ENCODE measurements at places on chromosomes 5 and 9.

- no peak for DNase-seq
Observed at GRCh38 chr9:17846948-17847655, 268.2 kb downstream of the SH3GL2 start.

DNA sequence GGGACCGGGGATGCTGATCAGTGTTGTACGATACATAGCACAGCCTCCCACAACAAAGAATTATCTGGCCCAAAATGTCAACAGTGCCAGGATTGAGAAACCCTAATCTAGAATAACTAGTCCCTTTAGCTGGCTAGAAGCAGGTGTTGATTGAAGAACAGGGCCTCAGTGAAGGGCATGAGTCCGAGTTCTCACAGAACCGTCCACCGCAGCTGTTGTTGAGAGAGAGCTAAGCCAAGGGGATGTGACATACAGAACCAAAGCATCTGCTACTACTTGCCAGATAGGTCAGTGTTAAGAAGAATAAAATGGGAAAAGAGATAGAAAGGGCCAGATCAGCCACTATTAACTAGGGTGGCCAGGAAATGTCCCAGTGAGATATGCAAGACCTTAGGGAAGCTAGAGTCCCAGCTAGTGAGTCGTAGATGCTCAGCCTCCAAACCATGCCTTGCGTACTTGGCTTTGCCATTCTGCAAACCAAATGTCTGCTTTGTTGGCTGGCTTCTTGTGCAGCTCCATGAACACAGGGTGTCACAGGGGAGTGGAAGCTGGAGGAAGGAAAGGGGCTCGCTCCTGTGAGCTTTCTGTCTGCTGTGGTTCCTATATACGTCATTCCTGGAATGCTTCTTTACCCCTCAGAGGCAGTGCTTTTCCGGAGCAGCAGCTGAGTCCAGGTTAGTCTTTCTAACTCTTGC lies 68.9 kb downstream of the FBXO38 start:
- DNase-seq: no peak

GRCh38 chr5:15441433-15442192 lies 58.4 kb upstream of the FBXL7 start:
- no peak for DNase-seq

DNA sequence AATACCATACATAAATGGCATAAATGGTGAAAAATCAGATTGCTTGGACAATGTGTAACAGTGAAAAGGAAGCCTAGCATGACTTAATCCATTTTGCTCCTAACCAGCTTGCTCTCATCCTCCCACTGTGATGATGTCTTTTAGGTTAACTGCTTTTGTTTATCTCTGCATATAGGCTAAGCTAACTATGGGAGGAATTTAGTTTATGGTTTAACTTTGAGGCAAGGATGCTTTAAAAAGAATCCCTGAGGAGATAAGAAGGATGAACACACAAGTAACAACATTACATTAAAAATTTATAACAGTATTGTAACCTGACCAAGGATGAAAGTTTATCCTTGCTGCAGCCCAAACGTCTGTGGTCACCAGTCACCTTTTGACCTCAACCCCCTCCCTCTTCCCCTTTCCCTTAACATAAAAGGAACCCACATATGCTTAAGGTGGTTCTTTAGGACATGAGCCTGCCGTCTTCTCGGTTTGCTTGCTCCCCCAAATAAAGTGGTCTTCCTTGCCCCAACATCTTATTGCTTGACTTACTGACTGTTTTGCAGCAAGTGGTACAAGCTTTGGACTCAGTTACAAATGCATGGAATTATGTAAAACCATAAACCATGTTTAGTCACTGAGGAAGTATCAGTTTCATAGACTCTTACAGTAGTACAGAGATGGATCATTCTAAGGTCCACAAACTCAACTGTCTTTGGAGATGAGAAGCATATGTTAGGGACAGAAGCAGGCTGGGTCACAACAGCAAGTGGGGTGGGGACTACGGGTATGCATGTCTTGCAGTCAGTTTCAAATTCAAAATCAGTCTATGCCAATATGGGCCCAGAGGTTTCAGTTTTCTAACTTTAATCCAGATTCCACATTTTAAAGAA lies 31.3 kb downstream of the AGXT2 start:
- no peak for DNase-seq

GRCh38 chr9:13360188-13360587 lies 80.7 kb upstream of the MPDZ start:
- DNase-seq: no peak

- DNase-seq: no peak
Observed at GRCh38 chr5:59099270-59099994, 516.6 kb downstream of the RAB3C start.

All from lower lobe of right lung (tissue), 2 donors.